Nucleus accumbens (tissue), 56 donors: ENCODE measurements at places on chromosomes 11 and 22.

DNA sequence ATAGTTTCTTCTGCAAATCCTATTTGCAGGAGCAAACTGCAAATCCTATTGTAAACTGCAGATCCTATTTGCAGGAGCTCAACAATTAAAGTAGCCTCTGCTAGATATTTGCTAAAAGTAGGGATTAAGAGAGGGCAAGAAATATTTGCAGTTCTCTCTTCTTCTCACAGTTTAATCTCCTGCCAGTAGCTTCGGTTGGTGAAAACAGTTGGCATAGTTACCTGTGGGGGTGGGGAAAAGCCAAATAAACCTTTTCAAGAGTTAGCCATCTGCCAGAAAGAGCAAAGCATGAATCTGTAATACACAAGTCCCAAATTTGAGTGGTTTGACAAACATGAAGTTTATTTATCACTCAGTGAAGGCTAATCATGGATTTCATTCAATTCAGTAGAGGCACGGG is 942.5 kb downstream of the JRKL start:
- no peak for DNase-seq

DNA sequence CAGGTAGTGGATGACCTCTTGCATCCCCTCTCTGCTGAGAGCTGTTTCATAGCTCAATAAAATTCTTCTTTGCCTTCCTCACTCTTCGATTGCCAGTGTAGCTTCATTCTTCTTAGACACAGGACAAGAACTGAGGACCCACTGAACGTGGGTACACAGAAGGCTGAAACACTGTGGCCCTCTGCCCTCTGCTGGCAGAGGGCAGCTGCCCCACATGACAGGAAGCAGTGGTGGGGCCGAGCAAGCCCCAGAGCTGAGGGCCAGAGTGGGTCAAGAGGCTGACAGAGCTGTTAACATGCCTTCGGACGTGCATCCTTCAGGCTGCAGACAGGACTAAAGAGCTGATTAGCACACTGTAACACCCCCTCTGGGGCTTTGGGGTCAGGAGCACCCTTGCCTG is 15.6 kb downstream of the SMC1B start:
- DNase-seq, result no peak

- DNase-seq, result no peak
Measured at GRCh38 chr22:40593460-40594273, 42.9 kb downstream of the MRTFA start.

DNA sequence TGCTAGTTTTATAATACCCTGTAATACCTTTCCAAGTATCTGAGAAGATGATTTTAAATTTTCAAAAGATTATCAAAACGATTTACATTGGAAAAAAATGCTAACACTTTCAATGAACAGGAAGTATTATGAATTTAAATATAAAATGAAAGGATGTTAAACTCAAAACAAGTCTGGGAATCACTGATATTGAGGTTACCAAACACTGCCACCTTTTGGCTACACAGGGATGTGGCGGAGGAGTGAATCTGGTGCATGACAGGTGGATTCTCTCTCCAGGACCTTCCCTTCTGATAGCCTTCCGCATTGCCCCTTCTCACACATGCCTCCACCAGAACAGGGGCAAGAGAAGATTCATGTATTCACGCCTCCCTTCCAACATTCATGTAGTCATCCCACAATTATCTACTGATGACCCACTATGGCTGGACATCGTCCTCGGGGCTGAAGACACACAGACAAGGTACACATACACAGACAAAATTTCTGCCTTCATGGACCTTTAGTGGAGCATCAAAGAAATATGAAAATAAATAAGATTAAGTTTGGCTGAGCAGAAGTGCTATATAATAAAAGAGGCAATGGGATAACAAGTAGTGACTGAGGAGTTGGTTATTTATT is 34.7 kb downstream of the ATG16L2 start:
- no peak for DNase-seq

GRCh38 chr11:8429483-8429882 is 164.5 kb downstream of the STK33 start:
- DNase-seq, result no peak

GRCh38 chr11:84140386-84141169 is 854.4 kb upstream of the CCDC90B start:
- DNase-seq, result no peak

GRCh38 chr11:35676611-35676965 is 14.0 kb downstream of the TRIM44 start:
- no peak for DNase-seq

GRCh38 chr11:47553406-47553743 is 443 bp upstream of the CELF1 start:
- DNase-seq, result no peak

GRCh38 chr11:110974731-110975130 is 262.5 kb upstream of the ARHGAP20 start:
- DNase-seq, result no peak

- peak; percentile 52 for DNase-seq
Measured at GRCh38 chr22:17412232-17412631, 43.0 kb downstream of the CECR2 start.

- DNase-seq, result no peak
Measured at GRCh38 chr11:35223991-35224390, 85.0 kb downstream of the CD44 start.

DNA sequence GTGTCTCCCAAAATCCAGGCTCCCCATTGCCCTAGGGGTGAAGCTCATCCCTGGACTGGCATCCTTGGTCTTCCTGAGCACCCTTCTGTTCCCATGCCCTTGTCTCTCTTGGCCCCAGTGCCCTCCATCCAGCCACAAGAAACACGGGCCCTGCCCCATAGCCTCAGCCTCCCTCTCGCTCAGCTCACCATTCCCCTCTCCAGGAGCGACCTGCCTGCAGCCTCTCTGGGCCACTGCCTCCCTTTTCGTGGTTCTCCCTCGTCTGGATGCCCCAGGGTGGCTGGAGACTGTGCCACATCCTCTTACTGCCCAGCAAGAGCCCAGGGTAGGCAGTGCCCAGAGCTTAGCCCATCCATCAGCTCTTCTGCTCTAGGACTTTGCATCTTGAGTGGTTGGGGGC is 532.1 kb downstream of the TBC1D22A start:
- DNase-seq, result no peak

DNA sequence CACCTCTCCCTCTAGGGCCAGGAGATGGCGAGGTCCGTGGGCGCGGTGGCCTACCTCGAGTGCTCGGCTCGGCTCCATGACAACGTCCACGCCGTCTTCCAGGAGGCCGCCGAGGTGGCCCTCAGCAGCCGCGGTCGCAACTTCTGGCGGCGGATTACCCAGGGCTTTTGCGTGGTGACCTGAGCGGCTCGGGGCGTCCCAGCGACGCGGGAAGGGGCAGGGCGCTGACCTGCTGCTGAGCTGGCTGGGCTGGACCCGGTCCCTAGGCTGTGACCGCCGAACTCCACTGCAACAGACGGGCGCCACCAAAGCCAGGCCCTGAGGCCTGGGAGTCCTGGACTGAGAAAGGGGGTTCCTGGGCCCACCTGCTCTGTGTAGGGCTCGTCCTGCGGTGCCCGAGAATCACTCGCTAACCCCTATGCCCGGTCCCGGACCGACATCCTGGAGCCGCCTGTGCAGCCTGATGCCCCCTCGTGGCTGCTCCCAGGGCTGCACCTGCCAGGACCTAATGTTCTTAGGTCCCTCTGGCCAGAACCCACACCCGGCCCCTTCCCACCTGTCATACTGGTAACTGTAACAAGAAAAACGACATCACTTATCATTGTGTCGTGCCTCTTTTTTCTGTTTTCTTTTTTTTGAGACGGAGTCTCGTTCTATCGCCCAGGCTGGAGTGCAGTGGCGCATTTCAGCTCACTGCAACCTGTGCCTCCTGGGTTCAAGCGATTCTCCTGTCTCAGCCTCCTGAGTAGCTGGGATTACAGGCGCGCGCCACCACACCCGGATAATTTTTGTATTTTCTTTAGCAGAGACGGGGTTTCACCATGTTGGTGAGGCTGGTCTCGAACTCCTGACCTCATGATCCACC is 15.0 kb downstream of the RHOD start:
- DNase-seq, result peak; percentile 38

GRCh38 chr22:35413624-35414023 is 13.7 kb downstream of the MCM5 start:
- no peak for DNase-seq

- no peak for DNase-seq
Measured at GRCh38 chr11:123773026-123773425, 18.7 kb upstream of the OR6X1 start.

- no peak for DNase-seq
Measured at GRCh38 chr11:1487851-1488574, 1.4 kb upstream of the MOB2 start.

GRCh38 chr11:3824714-3825472 is 15.9 kb downstream of the RHOG start:
- DNase-seq, result peak; percentile 24

DNA sequence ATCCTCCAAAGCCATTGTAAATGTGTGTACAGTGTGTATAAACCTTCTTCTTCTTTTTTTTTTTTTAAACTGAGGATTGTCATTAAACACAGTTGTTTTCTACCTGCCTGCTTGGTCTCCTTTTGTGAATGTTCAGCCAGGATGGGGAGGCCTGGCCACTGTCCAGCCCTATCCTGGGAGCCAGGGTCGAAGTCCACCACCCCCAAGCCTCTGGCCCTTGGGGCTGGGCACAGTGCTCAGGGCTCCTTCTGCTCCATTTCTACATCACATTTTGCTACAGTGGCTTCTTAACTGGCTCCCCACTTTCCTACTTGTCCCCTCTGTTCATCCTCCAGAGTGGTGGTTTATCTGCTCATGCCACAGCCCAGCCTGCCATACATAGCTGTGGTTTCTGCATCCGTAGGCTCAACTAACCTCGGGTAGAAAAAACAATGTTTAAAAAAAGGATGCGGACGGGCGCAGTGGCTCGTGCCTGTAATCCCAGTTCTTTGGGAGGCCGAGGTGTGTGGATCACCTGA is 2.5 kb upstream of the SMARCB1 start:
- DNase-seq, result no peak

DNA sequence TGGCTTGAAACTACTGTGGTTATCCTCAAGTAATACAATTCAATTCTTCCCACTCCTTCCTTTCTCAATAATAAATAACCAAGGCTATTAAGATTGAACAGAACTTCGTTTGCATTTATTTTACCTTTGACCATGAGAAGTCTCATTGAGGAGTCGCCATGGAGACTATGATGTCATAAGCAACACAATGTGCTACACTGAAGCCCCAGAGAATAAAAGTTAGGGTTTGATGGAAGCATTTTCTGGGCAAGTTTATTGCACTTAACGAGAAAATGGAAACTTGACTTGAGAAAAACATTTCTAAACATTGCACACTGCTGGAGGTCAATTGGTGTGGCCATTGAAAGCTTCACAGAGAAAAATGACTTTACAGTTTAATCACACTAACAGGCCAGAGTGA is 121.5 kb downstream of the FAM76B start:
- DNase-seq, result no peak

DNA sequence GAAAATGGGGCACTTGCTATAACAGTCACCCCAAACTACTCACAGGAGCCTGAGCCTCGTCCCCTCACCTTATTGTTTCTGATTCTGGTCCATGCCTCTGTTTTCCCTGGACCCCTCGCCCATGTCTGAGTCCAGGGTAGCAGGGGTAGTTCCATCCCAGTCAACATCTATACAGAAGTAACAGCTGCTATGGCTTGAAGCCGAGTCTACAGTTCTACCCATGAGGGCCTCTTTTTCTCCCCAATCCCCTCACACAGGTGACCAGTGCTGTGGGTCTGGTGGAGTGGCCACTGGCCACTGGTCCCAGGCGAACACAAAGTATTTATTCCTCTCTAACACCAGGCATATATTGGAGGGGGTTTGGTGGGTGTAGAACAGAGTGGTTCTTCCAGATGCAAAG is 116.4 kb downstream of the ZNF280B start:
- no peak for DNase-seq

DNA sequence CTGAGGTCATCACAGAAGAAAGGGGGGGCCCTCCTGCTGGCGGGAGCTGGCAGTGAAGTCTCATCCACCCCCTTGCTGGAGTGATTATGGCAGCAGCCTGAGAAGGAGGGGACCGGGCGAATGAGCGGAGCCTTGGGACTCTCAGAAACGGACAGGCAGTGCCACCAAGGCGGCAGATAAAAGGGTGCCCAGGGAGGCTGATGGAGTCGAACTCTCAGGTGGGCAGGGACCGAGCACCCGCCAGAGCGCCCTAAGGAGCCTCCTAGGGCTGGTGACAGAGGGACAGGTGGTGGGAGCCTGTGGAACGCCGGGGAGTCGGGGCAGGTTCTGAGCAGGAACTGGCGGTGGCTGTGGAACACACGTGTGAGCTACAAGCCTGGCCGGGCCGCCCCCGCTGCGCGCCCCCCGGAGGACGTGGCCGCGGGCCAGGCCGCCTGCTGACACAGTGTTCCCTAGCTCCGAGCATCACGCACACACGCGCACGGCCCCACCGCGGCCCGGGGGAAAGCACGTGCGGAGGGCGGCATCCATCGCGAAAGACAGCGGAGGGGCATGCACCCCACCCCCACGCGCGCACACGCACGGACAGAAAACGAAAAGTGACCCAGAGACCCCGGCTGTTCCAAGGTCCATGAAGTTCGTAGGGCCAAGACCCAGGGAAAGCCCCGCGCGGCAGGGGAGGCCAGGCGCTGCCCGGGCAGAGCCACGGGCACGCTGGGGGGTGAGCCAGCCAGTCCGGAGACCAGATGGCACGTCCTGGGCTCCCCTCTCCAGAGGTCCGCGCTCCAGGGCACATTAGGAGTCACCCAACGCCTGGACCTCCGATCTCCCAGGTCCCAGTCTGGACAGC is 1.0 kb downstream of the VWCE start:
- DNase-seq, result no peak

GRCh38 chr11:12845739-12846358 is 163.3 kb upstream of the RASSF10 start:
- DNase-seq, result peak; percentile 21

GRCh38 chr11:68950270-68950669 is 30.5 kb downstream of the MRGPRD start:
- DNase-seq, result no peak

DNA sequence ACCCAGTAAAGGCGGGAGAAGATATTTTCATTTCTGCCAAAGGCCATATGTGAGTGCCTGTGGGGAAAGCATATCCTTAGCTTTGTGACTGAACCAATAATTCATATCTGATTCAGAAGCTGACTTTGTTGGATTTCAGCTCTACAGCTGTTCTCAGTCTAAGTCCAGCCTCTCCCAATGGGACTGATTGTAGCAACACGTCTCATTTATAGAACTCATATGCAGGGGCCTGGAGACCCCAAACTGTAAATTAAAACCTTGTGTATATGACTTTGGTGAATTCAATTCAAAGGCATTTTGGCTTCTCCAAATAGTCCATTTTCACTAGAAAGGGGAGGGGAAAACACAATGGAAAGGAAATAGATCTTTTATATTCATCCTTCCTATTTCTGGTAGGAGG is 250.4 kb upstream of the SORL1-AS1 start:
- no peak for DNase-seq

DNA sequence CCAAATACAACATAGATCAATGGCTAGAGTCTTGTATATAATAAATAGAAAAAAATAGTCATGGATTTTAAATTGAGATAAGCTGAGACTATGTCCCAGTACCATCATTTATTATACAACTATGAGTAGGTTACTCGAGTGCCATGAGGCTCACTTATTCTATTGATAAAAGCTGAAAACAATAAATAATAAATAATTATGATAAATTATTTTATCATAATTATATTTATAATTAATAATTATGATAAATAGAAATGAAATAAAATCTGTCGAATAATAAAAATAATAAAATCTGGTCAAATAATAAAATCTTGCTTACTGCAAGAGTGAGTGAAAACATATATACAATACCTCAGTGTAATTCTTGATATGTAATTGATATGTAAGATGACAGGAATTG is 801.4 kb downstream of the FAM181B start:
- no peak for DNase-seq

- no peak for DNase-seq
Measured at GRCh38 chr11:20068691-20069090, 91.6 kb downstream of the DBX1 start.
